Effector memory CD8-positive, alpha-beta T cell (primary cell): ENCODE measurements at places on chromosomes 16 and 17.
A peak's percentile ranks its signal among the peaks of the same experiment; 100 is the strongest.

DNA sequence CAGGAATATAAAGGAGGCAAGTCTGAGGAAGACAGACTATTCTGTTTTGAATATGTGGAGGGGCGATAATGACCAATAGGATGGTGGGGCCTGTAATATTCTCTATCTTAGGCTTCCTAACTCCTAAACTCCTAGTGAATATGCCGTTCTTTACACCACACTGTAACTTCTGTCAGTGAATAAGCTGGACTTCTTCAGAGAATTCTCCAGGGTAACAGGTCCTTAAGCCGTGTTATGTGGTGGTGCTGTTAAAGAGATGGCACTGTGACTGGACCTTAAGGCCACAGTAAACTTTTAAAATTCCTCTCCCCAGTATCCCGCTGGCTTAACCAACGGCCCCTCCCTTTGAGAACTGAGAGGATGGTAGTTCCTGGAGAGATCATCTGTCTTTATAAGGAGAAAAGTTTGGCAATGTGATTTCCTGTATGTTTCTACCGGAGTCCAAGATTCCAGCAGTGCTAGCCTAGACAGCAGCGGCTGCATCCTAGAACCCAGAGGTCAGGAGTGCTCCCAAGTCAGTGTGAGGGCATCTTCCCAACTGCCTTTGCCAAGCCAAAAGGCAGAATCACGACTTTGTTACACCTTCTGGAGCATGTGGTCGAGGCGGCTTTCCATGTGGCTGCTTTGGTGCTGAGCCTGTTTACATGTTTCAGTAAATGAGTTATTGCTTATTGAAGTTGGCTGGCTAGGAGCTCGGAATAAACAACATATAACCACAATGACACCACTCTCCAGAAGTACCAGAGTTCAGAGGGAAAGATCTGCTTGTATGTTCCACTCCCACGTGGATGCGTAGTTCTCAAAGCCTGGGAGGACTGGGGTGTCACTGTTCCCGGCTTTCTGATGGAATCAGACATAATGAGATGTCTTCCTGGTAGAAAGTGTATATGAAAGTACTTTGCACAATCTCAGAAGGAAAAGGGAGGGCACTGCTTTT, 41.0 kb downstream of the TUBD1 start:
- no peaks in the 10 kb centered on the region for H3K27me3 ChIP-seq
- H3K4me1 ChIP-seq: peaks cover 16% of the 10 kb centered on the region
- no peak for DNase-seq
- H3K4me3 ChIP-seq: no peak overlapping the region

GRCh38 chr17:38435795-38436194, 7.5 kb downstream of the ARHGAP23 start:
- DNase-seq: no peak
- H3K4me3 ChIP-seq: no peak overlapping the region
- H3K36me3 ChIP-seq: peaks cover 4% of the 10 kb centered on the region
- H3K27me3 ChIP-seq: no peaks in the 10 kb centered on the region
- no peak overlapping the region for H3K27ac ChIP-seq

- peaks cover 13% of the 10 kb centered on the region for H3K4me1 ChIP-seq
- no peak overlapping the region for H3K4me3 ChIP-seq
- DNase-seq: no peak
- H3K36me3 ChIP-seq: peaks cover 24% of the 10 kb centered on the region
These were observed 13.3 kb downstream of the TSPOAP1 start for GRCh38 chr17:58315281-58315711.

DNA sequence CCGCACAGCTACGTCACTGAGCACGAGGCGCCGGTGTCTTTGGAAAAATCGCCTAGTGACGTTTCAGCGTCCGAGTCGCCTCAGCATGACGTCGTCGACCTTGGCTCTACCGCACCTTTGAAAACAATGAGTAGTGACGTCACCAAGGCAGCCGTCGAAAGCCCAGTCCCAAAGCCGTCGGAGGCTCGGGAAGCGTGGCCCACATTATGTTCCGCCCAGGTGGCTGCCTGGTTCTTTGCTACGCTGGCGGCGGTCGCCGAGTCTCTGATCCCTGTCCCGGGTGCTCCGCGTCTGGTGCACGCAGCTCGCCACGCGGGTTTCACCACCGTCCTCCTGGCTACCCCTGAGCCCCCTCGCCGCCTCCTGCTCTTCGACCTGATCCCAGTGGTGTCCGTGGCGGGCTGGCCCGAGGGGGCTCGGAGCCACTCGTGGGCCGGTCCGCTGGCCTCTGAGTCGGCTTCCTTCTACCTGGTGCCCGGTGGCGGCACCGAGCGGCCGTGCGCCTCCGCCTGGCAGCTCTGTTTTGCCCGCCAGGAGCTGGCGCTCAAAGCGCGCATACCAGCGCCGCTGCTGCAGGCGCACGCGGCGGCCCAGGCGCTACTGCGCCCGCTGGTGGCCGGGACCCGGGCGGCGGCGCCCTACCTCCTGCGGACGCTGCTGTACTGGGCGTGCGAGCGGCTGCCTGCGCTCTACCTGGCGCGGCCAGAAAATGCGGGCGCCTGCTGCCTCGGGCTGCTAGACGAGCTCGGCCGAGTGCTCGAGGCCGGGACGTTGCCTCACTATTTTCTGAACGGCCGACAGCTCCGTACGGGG, 1.5 kb downstream of the TMEM102 start:
- peaks cover 28% of the 10 kb centered on the region for H3K36me3 ChIP-seq
- H3K27ac ChIP-seq: peak overlapping the region; percentile 68
- peak; percentile 82 for DNase-seq
- peak overlapping the region; percentile 93 for H3K4me3 ChIP-seq
- peaks cover 43% of the 10 kb centered on the region for H3K27me3 ChIP-seq

- DNase-seq: no peak
- no peaks in the 10 kb centered on the region for H3K27me3 ChIP-seq
- no peak overlapping the region for H3K27ac ChIP-seq
- peaks cover 68% of the 10 kb centered on the region for H3K36me3 ChIP-seq
- no peak overlapping the region for H3K4me3 ChIP-seq
These were observed 18.6 kb downstream of the ZDHHC7 start for GRCh38 chr16:84992717-84993075.
